ENCODE measurements at places on chromosomes 13 and 19. TPM values are rescaled to one million over a fixed set of nuclear protein-coding genes. Genes with fewer than 3 reads are reported as not detected.

Gene KLK2
- total RNA-seq = not detected

Gene B3GLCT
- total RNA-seq = 14.6 TPM

Gene KIR2DL1
- total RNA-seq = not detected

Gene CCDC169
- total RNA-seq = 0.08 TPM

Gene ZNF627
- 4.2 TPM for total RNA-seq

Gene SHISA7
- not detected for total RNA-seq

Gene ZNF534
- total RNA-seq = 0.43 TPM

Gene RAB11B
- total RNA-seq = 136 TPM

Gene NKPD1
- total RNA-seq = not detected

Gene S1PR4
- total RNA-seq = 0.27 TPM

Gene PLPPR3
- not detected for total RNA-seq

Gene GSX1
- not detected for total RNA-seq

Gene PSG2
- not detected for total RNA-seq

Gene HAUS8
- total RNA-seq = 4.5 TPM

Gene MBD3L1
- not detected for total RNA-seq

Gene MEIOSIN
- not detected for total RNA-seq

Gene MISP3
- 7.9 TPM for total RNA-seq

Gene ZNF285
- 4.9 TPM for total RNA-seq

Gene ZNF787
- total RNA-seq = 33.9 TPM
